ENCODE measurements at places on chromosomes 13 and 19.

DNA sequence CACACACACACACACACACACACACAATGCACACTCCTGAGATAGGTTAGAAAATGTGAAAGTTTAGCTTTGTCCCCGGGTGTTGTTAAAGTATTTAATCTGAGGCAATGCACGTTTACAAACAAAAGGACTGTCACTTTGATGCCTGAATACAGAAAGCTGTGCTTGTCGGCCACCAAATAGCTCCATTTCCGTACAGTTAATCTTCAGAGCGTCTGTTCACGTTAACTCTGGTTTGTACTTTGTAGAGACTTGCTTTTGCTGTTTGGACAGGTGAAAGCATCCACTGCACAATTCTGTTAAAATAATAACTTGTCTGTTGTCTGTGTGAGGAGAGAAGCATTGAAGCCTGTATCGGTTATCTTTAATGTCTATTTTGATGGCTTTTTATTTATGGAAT is 267.8 kb downstream of the FGF9 start:
- no peak for DNase-seq

GRCh38 chr13:99992949-99993351 is 11.4 kb downstream of the ZIC2 start:
- DNase-seq, result peak; percentile 23

DNA sequence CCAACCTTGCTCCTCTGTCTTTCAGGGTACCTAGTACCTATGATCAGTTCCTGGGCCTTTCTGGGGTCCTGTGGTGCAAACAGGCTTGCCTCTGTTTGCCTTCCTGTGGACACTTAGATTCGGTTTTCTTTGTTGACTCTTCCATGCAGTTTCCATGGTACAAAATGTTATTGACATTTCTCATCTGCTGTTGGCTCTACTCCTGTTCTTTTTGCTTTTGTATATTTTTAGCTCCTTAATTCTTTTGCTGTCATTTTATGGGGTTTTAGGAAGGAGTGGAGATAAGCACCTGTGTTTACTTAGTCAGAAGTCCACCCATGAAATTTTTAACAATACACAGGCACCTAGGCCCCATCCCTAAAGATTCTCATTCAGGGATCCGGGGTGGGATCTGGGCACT is 20.5 kb upstream of the CNMD start:
- DNase-seq, result no peak

DNA sequence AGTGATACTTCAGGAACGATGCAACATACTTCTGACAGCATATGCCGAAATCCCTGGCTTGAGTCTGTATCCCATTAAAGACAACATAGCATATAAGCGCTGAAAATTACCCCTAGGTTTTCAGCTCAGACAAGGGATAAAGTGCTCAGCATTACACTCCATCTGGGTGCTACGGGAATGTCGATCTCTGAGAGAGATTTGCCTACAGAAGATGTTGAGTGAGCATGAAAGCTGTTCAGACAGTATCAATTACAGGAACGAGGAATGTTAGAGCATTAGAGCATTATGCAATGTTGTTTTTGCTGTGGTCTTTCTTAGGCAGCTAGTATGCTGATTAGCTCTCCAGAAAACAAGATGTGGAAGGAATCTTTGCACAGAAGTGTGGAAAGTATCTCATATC is 484.5 kb downstream of the LIG4 start:
- DNase-seq, result no peak

DNA sequence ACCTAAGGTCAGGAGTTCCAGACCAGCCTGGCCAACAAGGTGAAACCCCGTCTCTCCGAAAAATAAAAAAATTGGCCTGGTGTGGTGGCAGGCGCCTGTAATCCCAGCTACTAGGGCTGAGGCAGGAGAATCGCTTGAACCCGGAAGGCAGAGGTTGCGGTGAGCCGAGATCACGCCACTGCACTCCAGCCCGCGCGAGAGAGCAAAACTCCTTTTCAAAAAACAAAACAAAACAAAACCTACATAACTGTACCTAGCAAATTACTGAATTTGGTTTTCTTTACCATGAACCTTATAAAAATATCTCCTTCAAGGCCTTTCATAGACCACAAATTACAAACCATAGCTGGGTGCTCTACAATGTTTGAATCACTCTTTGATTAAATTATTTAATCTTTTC is 760 bp downstream of the ZNF91 start:
- DNase-seq, result no peak

DNA sequence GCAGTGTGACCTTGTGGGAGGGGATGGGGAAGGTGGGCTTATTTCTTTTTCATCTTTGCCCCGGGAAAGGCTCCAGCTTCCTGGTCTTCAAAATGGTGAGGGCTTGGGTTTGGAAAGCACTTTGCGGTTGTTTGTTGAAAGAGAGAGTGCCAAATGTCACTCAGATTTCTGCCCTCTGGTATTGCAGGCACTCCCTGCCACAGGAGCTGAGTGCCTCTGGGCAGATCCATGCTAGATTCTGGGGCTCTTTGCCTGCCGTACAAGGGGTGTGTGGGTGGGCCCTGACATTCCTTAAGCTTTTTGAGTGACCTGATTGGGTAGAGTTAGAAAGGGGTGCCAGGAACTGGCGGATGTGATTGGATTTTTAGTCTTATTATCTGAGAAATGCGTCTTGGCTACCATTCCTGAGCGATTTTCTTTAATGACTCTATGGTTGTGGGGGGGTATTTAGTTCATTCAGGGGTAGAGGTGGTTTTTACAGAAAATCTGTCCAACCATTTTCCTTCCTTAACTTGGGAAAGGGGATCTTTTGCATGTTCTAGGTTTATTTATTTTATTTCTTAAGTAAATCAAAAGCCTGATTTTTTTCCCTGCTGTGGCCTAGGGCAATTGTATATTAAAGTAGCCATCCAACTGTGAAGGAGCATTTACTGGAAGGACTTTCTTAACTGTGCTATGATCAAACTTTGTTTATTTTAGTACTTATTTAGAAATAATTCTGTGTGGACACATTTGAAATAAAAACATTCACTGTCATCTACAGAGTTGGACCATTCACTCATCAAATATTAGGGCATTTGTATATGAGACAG is 3.2 kb downstream of the ARHGAP35 start:
- DNase-seq, result no peak

- no peak for DNase-seq
Observed at GRCh38 chr13:21310220-21310619, 133.8 kb downstream of the MRPL57 start.

DNA sequence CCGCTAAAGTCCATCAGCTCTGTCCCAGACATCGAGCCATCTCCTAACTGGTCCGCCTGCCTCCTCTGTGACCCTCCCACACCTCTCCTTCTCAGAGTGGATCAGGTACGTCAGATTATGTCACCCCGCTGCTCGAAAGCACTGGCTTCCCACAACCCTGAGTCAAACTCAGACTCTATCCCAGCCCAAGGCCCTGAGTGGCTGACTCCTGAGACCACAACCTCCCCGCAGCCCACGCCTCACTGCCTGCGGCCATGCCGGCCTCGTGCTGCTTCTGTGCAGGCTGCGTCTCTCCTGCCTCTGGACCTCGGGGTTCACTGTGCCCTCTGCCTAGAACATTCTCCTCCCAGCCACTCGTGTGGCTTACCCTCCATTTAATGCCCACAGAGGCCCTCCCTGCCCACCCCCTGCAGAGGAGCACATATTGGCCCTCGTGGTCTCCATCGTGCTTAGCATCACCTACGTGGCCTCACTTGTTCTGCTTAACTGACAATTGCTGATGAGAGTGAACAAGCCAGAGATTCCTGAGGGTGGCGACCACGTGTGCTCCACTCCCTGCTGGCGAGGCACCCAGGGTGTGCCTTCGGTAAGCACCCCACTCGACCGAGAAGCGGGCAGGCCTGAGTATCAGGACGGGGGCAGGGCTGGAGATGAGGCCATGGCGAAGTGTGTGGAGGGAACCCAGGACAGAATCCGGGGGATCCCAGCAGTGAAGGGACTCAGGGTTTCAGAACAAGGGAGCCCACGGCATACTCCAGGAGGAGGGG is 13.5 kb upstream of the FKRP start:
- DNase-seq, result no peak

GRCh38 chr13:46339035-46339666 is 47.9 kb downstream of the RUBCNL start:
- DNase-seq, result no peak

- peak; percentile 69 for DNase-seq
Observed at GRCh38 chr19:44723952-44724319, 24.6 kb upstream of the BCL3 start.

GRCh38 chr13:50026788-50027473 is 11.7 kb downstream of the KCNRG start:
- no peak for DNase-seq

DNA sequence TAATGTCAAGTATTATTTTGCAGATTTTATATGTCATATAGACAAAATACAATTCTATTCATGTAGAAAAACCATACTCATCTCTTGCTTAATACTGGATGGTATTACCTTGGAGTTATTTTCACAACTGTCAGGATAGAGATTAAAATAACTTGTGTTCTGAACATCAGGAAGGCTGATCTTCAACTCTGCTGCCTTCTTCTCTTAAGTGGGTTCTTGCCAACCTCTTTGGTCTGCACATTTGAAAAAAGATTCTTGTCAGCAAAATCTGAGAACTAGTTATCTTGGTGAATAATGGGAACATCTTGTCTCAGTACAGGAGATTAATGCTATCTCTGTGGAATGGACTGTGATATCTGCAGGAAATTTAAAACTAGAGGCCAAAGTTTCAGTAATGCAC is 95.2 kb upstream of the FAM216B start:
- DNase-seq, result no peak

DNA sequence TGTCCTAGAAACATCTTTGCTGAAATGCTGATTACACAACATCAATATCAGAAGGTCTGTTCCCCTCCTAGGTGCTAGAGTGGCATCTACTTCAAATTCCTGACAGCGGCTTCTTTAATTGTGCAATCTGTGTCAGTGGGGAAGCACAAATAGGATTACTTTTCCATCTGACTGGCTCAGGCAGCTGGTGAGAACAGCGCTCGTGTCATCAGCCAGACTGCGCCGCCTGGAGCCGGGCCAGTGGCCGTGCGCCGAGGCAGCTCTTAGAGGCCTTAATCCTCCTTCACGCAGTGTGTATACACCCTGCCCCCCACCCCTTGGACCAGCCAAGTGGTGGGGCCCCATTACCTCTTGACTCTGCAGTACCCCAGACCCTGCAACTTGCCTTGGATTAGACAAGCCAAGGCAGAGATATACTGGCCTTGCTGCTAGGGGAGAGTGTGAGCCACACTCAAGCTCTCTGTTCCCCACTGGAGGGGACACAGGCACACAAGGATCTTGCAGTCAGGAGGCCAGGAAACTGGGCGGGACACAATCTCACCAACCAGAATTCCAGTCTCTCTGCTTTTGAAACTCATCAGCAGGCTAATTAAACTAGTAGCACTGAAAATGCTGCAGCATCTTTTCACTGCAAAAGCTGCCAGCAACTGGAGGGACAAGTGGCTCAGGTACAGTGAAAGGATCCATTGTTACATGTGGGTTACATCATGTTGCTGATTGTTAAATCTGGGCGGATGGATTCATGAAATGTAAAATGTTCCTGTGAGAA is 48.9 kb upstream of the EPHX3 start:
- DNase-seq, result no peak

DNA sequence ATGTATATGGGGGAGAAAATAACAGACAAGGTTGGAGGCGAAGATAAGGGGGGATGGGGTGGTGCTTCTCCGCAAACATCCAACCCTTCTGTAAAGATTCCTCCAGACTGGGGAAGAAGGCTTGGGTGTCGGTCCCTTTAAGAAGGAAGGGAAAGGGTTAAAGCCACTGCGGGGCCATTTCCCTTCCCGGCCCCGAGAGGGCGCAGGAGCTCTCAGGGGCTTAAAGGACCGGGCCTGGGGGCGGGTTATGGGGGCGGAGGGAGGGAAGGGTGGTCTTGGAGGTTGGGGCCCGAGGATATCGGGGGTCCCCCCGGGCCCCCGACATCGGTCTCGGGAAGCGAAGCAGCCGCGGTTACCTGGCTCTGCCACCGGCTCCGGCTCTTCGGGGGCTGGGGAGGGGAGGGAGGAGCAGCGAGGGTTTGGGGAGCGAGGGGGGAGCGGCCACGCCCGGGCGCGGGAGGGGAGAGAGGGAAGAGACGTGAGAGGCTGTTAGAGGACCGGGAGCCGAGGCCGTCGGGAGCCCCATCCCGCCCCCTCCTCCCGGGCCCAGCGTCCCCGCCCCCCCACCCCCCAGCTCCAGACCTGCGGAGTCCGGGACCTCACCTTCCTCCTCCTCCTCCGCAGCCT is 2.8 kb downstream of the TNNT1 start:
- no peak for DNase-seq

GRCh38 chr13:107102676-107103075 is 534.7 kb upstream of the ARGLU1 start:
- DNase-seq, result no peak

DNA sequence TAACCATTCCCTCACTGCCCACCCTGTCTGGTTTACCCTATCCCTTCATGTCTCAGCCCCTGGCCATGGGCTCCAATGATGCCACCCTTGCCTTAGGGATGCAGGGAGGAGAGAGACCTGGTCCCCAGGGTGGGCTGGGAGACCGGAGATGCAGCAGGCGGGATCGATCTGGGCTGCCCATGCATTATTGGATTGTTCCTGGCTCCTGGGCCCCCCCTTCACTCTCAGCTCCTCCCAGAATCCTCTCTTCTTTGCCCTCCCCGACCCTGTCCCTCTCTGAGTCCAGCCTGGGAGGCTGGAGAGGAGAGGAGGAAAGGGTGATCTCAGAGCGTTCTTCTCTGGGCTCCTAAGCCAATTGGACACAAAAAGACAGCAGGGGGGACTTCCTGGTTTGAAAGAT is 5.8 kb downstream of the KASH5 start:
- DNase-seq, result no peak

GRCh38 chr13:78658630-78659449 is at the start of gene OBI1:
OBI1 (minus strand) TSS chr13:78659155; CDS start chr13:78659120, 35 bp downstream.
- DNase-seq, result peak; percentile 78

GRCh38 chr19:40592170-40592569 is 9.0 kb upstream of the LTBP4 start:
- DNase-seq, result peak; percentile 43

DNA sequence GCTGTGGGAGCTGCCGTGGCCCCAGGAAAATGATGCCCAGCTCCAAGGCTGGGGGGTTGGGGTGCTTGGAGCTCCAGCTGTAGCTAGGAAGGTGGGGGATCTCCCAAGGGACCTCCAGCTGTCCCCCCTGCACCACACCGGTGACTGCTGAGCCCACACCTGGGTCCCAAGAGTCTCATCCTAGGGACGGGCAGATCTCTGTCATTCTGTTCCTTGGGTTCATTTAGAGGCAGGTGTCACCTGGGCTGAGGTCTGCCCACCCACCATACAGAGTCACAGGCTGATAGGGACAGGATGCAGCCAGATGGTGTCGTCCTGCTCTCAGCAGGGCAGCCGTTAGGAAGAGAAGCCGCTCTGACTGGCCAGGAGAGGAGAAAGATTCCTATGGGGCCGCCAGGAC is 5.3 kb downstream of the F2RL3 start:
- no peak for DNase-seq

- DNase-seq, result no peak
Observed at GRCh38 chr19:48975947-48976847, 11.1 kb downstream of the FTL start.

- DNase-seq, result no peak
Observed at GRCh38 chr13:44064357-44064756, 184.7 kb downstream of the LACC1 start.

- DNase-seq, result no peak
Observed at GRCh38 chr19:47240996-47241918, 10.3 kb upstream of the BBC3 start.
